ENCODE measurements at places on chromosomes 2 and 18.

- no peak for DNase-seq
These were observed 31.5 kb downstream of the LBH start for GRCh38 chr2:30262716-30263309.

GRCh38 chr18:58144671-58145285, 100.8 kb downstream of the NEDD4L start:
- no peak for DNase-seq

GRCh38 chr2:41878056-41878455, 169.8 kb upstream of the PKDCC start:
- DNase-seq: no peak

GRCh38 chr2:236776695-236777251, 207.1 kb downstream of the ACKR3 start:
- DNase-seq: no peak

DNA sequence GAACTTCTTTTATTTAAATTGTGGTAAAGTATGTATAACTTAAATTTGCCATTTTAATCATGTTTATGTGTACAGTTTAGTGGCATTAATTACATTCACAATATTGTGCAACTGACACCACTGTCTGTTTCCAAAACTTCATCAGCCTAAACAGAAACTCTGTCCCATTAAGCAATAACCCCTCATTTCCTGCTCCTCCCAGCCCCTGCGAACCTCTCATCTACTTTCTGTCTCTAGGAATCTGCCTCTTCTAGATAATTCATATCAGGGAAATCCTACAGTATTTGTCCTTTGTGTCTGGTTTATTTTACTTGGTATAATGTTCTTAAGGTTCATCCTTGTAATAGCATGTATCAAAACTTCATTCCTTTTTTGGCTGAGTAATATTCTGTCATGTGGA, 75.1 kb downstream of the BOLA3 start:
- DNase-seq: no peak
